T follicular helper cell (primary cell): ENCODE measurements at places on chromosomes 11 and 22.

GRCh38 chr11:31957674-31958073 is 133.2 kb upstream of the RCN1 start:
- no peak for DNase-seq

DNA sequence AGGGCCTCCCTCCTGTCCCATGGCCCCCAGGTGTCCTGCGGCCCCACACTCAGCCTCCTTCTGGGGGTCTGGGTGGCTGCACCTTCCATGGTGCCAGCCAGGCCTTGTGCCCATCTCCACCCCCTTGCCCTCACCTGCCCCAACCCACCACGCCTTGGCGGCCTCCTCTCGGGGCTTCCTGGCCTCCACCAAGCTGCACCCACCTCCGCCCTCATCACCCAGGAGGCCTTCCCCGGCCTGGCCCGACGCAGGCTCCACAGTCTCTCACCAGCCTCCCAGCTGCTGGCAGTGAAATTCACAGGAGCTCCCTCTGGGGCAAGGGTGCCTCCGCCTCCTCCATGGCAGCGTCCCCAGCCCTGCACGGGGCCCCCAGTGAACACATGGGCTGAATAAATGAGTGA is 35.9 kb upstream of the WNT7B start:
- no peak for DNase-seq

- DNase-seq: no peak
Measured at GRCh38 chr11:113446112-113446511, 29.1 kb downstream of the DRD2 start.

DNA sequence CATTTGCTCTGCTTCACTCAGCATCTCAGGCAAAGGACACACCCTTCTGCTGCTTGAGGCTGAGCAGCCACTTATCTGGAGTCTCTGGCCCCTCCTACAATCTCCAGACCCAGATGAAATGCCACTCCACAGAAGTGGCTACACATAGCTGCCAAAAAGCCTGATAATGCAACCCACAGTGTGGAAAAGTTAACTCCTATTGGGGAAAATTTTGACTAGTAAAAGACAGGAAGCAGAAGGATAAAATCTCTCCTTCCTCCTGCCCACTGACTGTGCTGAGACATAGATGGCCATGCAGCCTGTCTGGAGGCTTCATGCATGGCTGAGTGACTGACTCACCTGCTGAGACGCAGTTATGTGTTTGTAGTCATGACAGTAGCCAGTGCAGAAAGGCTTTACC is 92.3 kb upstream of the TEAD1 start:
- no peak for DNase-seq

- no peak for DNase-seq
Measured at GRCh38 chr11:78432058-78432515, 14.5 kb upstream of the GAB2 start.

GRCh38 chr11:60842668-60843600 is 1.0 kb downstream of the CCDC86 start:
- no peak for DNase-seq

- no peak for DNase-seq
Measured at GRCh38 chr11:1967641-1968225, 20.6 kb downstream of the MRPL23 start.

DNA sequence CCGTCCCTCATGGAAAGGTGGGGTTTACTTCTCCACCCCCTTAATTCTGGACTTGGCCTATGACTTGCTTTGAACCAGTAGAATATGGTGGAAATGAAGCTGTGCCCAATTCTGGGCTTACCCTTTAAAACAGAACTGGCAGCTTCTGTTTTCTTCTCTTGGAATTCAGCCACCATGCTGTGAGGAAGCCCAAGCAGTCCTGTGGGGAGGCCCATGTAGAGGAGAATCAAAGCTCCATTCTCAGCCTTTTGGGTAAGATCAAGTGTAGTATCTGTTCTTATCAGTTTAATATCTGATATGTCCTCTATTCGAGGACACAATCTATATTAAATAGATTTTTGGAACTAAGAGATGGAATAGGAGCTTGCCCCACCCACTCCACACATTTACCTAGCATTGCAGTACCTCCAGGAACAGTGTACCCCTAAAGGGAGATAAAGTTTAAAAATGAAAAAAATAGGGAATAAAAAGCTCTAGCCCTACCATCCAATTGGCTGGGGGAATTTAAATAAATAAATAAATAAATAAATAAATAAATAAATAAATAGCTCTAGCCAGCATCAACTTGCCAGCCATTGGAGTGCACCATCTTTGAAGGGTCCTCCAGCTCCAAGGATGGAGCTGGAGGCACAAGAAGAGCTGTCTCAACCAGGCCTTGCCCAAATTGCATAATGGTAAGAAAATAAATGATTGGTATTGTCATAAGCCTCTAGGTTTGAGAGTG is 13.2 kb upstream of the SYVN1 start:
- no peak for DNase-seq

- DNase-seq: no peak
Measured at GRCh38 chr11:18590571-18590970, 2.0 kb upstream of the UEVLD start.

DNA sequence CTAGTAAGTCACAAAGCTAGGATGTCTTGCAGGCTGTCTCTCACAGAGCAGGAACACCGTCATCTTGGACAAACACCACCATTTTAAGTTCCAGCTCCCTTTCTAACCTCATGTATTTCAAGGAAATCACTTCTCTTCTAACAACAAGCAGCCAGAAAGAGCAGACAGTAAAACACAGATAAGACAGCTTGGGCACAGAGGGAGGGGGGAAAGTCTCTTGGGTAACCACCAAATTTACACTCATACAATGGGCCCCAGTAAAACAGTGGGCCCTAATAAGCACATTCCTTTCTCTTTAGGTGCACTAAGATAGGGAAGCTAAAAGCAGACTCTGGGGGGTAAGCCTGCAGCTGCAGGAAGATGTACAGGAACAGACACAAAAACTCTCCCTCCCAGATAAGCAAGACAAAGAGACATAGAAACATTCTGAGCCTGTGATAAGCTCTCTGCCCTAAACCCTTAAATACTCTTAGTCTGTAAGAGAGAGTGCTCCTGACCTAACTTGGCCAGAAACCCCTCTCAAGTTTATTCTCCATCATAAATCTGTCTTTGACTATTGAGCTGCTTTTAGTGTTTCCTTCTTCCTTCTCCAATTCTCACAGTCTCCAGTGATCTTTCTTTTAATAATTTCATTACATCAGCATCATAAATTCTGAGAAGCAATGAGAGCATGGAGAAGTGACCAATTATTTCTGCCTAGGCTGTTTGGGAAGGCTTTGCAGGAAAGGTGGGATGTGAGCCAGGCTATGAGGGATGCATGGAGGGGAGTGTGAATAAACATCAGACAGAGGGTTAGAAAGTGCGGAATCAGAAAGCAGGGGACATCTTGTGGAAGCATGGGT is 7.4 kb downstream of the OR10D3 start:
- no peak for DNase-seq

- DNase-seq: no peak
Measured at GRCh38 chr22:23264610-23265367, 84.5 kb downstream of the BCR start.

- no peak for DNase-seq
Measured at GRCh38 chr11:9277176-9277575, 12.0 kb upstream of the DENND5A start.

DNA sequence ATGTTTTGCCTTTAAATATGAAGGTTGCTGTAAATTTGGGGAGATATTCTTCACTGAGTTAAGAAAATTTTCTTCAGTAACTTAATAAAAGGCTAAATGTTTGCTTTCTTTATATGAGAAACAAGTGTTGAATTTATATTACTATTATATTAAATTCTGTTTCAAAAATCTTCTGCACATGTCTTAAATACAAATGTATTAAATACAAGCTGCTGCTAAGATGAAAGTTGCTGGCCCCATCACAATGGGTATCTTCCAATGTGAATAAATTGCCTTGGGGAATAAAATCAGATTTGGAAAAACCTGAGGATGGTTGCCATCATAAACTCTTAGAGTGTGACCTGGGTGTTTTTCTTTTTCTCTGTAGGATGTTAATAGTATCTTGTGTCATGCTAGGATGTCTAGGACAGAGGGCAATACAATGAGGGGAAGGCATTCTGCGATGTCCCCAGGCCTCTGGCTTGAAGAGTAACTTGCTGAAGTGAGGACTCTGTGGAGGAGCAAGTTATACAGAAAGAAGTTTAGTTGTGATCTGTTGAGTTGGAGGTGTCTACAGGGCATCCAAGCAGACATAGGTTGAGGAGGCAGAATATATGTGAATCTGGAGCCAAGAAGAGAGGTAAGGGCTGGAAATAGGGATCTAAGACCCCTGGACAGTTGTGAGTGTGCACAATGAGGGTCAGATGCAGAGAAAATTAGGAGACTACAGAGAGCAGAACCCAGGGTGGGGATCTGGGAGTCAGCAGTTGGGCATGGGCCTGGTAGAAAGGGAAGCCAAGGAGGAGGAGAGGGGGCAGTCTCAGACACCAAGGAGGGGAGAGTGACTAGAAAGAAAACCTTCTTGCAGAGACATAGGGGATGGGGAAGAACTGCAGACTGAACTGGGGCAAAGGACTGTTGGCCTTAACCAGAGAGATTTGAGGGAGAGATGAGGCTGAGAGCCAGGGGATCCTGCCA is 4.8 kb downstream of the IGLL5 start:
- DNase-seq: no peak

- no peak for DNase-seq
Measured at GRCh38 chr11:10588904-10589303, 20.4 kb upstream of the LYVE1 start.

DNA sequence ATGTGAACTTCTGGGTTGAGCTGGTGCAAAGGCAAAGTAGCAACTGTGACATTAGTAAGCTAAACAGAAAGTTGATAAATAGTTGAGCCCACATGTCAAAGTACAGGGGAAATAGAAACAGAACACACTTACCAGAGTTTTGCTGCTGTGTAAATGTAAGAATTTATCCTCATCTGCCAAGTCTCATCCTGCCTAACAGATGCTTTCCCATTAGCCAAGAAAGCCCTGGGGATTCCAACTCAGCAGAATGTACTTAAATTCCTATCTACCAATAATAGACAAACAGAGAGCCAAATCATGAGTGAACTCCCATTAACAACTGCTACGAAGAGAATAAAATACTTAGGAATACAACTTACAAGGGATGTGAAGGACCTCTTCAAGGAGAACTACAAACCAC is 7.3 kb upstream of the OR51A2 start:
- DNase-seq: no peak

DNA sequence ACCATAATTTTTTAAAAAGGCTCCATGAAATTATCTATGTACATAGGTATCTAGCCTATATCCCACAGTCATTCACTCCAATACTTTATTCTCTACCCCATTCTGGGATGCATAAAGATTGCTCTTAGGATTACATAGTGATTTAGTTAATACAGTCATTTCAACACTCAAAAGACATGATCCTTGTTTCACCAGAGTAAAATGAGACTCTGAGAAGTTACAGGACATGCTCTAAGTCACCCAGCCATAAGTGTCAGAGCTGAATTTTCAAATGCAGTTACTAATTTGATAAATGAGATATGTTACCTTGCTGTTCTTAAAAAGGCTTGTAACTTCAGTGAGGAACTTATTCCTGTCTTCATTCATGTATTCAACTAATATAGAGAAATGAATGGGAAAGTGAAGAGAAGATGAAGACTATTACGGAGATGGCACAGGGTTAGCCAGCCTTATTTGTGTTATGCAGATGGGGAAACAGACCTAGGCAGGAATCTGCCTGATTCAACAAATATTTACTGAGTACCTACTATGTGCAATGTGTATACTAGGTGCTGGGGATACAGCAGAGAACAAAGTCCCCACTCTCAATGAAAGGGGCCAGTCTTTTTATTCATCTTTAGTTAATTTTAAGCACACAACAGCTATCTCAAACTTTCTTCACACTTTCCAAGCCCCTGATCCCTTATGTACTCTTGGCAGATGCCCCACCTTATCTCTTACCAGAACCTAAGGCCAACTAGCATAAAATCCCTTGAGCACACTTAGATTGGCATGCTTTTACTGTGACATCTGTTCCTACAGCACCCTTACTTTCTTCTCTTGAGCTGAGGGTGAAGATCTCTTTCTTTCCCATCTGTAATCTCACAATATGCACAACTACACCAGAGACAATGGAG is 21.6 kb downstream of the MAPK1 start:
- DNase-seq: no peak

- DNase-seq: peak; percentile 52
Measured at GRCh38 chr11:65225279-65226102, 36.3 kb upstream of the POLA2 start.

GRCh38 chr22:24190596-24191208 is 9.4 kb downstream of the SUSD2 start:
- DNase-seq: no peak

DNA sequence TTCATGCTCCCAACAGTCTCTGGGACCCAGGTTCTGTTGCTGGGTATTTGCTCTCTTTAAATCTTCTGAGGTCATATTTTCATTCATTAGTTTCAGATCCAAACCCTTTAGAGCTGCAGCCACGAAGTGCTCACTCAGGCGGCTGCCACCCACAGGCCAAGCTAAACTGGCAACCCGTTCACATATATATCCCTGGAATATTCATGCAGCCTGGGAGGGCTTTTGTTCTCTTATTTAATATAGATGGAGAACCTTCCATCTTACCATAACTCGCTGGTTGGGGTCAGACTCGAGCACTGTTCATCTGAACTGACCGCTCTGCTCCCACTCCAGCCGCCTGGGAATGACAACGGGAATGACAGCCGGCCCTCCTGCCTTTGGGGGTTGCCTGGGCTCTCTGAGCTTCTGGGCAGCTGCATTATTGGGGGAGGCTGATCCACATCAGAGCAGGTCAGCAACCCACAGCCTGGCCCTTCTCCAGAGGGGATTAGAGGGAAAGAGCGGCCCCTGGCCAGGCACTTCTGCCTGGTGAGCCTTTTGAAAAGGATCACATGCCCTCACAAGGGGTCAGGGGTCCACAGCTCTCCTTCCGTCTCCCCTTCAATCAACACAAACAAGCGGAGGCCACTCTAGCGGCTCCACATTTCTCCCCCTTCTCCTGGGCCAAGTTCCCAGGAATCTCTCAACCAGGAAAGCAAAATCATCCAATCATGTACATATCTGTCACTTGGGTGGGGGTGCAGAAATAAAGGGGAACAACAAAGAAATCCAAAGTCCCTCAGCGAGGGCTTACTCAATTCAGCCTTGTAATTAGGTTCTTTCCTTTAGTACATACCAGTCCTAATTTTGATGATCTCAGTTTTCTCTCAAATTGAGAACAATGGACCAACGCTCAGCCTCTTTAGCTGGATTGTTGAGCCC is 11.8 kb downstream of the TMEM184B start:
- DNase-seq: no peak

- DNase-seq: no peak
Measured at GRCh38 chr22:39504071-39504470, 2.0 kb downstream of the MIEF1 start.

DNA sequence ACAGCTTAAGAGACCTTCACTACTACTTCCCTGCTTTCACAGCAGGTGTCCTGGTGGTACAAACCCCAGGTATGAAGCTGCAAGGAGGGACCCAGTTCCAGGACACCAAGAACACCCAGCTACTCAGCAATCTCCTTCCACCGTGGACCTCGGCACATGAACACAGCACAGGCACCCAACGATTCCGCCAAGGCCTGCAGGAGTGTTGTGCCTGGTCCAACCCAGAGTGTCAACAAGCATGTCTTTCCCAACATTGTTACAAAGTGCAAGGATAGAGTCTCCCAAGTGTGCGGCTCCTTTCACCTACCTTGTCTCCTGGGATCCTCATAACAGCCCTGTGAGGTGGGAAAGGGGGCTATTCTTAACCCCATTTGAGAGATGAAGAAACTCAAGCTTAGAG is 11.8 kb downstream of the PATZ1 start:
- DNase-seq: no peak
